CMK (cell line): ENCODE measurements at places on chromosomes 16 and 17.

GRCh38 chr17:37019117-37019740, 70.5 kb downstream of the AATF start:
- DNase-seq: no peak

DNA sequence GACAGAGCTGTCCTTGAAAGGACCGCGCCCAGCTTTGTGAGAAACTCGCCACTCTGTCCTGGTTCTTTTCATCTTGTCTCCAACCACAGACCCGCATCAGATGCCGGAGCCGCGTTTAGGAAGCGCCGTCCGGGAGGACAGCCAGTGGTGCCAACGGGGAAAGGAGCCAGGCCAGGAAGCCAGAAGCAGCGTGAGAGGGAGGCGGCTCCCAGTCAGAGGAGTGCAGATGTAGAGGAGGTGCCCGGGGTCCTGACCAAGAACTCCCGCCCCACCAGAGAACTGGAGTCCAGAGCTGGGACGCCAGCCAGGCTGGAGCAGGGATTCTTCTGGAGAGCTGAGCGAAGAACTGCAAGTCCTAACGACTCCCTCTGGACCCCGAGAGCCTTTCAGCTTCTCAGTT, 49.3 kb upstream of the TNRC6C start:
- DNase-seq: no peak

DNA sequence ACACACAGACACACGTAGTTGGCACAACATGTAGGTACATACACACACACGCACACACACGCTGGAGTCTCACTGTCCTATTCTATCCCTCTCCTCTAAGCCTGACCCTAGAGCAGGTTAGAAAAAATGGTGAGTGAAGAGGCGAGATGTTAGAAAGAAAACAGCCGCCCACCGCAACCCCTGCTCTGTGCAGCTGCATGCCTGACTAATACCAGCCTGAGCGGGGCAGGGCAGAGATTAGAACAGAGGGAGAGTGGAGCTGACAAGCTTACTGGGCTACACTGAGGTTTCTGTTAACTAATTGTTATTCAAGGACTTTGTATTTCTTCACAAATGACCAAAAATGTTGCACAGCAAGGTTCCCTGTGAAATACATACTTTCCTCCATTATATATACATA, 59.8 kb downstream of the AMFR start:
- DNase-seq: no peak

GRCh38 chr16:74909665-74910064, 75.3 kb downstream of the WDR59 start:
- no peak for DNase-seq

- no peak for DNase-seq
These were observed 662.5 kb upstream of the SALL1 start for GRCh38 chr16:51813609-51814008.

GRCh38 chr16:85989863-85990643, 91.1 kb downstream of the IRF8 start:
- no peak for DNase-seq

- DNase-seq: no peak
These were observed 6.2 kb downstream of the CCR7 start for GRCh38 chr17:40558890-40559563.

- peak; percentile 54 for DNase-seq
These were observed at the start of gene CMTM4 for GRCh38 chr16:66696669-66697630. CMTM4 (minus strand) TSS chr16:66696743; CDS start chr16:66696525, 218 bp downstream.

DNA sequence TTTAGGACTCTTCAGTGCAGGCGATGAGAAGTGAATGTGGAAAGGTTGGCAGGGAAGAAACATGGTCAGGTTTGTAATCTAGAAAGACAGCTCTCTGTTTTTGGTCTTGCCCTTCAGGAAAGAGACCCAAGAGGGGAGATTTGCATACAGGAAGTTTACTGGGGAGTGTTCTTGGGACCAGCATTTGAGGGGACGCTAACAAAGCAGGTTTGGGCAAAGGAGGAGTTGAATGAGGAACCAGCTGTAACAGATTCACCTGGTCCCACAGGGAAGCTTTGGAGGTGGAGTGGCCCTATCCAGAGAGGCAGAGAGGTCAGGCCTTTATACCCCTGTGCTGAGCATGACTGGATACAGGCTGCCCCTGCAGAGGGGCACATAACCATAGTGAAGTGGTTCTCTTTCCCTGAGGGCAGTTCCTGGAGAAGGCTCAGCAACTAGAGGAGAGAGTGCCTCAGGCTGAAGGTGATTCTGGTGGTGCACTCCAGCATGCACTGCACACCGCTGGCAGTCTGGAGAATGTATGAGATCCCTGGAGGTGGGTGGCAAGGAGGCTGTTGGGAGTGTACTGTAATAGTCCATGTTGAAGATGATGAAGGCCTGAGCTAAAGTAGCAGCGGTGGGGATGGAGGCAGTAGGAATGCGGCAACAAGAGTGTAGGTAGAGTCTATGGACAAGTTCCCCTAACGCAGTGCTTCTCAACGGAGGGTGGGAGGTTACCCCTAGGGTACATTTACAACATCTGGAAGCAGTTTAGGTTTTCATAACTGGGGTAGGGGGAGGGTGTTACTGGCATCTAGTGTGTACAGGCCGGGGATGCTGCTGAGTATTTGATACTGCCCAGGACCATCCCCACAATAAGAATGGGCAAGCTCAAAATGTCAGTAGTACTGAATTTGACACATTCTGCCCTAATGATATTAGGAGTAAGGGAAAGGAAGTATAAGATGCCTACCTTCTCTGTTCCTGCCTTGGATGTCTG, 37.2 kb downstream of the MAP2K6 start:
- no peak for DNase-seq

GRCh38 chr17:33981711-33982601, 273.1 kb upstream of the CCL2 start:
- peak; percentile 20 for DNase-seq

- no peak for DNase-seq
These were observed 265.8 kb upstream of the SOX9 start for GRCh38 chr17:71855010-71855409.

DNA sequence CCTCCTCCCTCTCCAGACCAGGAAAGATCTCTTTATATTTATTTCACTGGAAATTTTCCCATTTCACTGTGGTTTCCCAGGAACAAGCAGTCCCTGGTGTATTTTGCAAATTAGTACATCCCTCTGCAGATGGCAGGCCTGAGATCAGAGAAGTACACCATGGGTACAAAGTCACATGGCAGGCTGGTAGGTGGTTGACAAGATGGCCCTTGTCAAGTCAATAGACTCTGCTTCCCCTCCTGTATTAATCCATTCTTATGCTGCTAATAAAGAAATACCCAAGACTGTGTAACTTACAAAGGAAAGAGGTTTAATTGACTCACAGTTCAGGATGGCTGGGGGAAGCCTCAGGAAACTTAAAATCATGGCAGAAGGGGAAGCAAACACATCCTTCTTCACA, 51.6 kb upstream of the KSR1 start:
- no peak for DNase-seq

- peak; percentile 70 for DNase-seq
These were observed 44.7 kb downstream of the CHD9 start for GRCh38 chr16:53099318-53100130.

DNA sequence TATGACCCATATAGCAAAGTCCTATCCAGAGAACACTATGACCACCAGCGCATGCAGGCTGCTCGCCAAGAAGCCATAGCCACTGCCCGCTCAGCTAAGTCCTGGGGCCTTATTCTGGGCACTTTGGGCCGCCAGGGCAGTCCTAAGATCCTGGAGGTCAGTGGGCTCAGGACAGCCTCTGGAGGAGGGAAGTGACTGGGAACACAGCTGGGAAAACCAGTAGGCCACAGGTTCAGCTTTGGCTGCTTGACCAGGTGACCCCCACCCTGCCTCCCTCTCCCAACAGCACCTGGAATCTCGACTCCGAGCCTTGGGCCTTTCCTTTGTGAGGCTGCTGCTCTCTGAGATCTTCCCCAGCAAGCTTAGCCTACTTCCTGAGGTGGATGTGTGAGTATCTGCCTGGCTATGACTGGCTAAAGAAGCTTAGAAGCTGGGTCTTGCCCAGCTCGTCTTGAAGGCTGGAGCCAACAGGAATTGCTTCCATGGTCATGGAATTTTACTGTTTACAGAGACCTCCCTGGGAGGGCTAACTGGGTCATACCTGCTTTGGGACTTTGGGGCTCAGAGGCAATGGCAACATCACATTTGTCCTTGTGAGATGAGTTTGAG, 1.5 kb upstream of the OVCA2 start:
- no peak for DNase-seq

DNA sequence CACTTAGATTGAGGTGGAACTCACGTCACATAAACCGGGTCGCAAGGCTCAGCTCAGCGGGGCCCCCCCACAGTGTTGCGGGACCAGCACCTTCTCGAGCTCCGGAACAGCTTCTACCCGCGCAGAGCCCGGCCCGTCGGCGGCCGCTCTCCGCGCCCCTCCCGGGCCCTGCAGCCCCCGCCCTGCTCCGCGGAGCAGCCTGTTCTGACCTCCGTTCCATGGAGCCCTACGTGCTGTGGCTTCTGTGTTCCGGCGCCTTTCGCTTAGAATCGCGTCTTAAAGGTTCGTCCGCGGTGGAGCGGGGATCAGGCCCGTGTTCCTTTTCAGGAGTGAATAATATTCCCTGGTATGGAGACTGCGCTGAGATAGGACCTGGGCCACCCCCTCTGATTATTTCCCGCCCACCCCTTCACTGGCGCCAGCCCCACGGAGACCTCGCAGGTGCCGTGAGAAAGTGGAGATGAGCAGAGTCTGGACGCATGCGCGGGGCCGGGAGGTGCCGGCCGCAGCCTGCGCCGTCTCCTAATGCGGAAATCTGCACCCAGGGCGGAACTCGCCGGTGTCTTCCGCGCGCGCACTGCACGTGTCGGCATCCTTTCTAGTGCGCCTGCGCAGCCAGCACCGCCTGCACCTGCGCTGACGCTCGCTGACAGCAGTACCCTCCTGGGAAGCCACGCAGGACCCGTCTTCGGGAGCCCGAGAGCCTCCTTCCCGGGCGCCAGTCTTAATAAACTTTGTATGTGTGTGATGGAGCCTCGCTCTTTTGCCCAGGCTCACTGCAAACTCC, 30.9 kb downstream of the ZNF778 start:
- DNase-seq: no peak

DNA sequence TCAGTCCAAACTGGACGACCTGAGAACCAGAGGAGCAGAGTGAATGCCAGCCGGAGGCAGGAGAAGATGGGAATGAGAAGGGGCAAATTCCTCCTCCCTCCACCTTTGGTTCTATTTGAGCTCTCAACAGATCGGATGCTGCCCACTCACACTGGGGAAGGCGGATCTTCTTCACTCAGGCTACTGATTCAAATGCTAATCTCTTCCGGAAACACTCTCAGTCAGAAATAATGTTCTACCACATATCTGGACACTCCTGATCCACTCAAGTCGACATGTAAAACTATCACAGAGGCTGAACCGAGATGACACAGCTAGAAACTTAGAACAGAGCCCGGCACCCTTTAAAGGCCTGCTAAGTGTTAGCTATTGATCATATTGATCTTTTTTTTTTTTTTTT, 57.4 kb upstream of the GRIN2A start:
- DNase-seq: no peak

DNA sequence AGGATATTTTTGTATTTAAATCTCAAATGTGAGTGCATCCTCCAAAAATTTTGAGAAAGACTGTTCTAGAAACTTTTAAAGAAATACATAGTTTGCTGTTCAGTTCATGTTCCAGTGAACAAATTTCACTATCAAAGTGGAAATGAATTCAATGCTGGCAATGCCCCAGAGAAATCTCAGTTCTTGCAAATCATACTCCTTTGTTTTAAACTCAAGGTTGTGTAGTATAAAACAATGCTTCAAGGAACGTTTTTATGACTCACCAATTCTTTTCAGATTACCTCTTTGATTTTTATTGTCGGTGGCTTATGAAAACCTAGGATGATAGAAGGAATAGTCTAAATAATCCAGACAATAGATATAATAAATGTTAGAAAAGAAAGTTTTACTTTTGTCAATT, 17.6 kb downstream of the LPCAT2 start:
- DNase-seq: no peak

GRCh38 chr16:63695347-63695746, 1426.5 kb downstream of the CDH11 start:
- no peak for DNase-seq

GRCh38 chr17:34826332-34826731, 134.9 kb downstream of the CCT6B start:
- DNase-seq: no peak

GRCh38 chr16:11140466-11140865, 115.5 kb downstream of the SOCS1 start:
- no peak for DNase-seq

DNA sequence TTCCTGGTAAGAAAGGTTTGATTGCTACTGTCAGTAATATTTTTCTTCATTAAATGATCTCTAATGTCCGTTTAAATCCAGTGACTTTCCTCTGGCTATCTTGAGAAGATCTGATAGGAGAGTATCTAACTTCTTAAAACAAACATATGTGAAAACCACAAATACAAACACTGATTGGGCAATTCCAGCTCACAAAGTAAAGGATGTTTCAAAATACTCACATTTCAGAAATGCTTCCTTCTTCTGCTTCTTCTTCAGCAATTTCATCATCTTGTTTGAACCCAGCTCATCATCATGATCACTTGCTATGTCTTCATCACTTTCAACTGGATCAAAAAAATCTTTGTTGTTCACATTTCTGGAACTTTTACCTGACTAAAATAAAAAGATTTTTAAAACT, 64.3 kb upstream of the RBL2 start:
- no peak for DNase-seq

GRCh38 chr17:3573246-3574100, 15.9 kb upstream of the TRPV3 start:
- no peak for DNase-seq
